ENCODE measurements at places on chromosomes 11 and 22. TPM values are rescaled to one million over a fixed set of nuclear protein-coding genes. Genes with fewer than 3 reads are reported as not detected.

- peaks cover 40% of the 10 kb centered on the region for H3K27me3 ChIP-seq
- no peaks in the 10 kb centered on the region for H3K4me1 ChIP-seq
- no peak overlapping the region for H3K4me3 ChIP-seq
- DNase-seq, result no peak
Observed at GRCh38 chr11:120128392-120129119, 9.4 kb downstream of the TRIM29 start.

GRCh38 chr22:25746012-25746373 is 4.0 kb downstream of the MYO18B start:
- no peak overlapping the region for H3K4me3 ChIP-seq
- no peaks in the 10 kb centered on the region for H3K36me3 ChIP-seq
- no peak for DNase-seq
- H3K4me1 ChIP-seq, result no peaks in the 10 kb centered on the region
- no peak overlapping the region for H3K27ac ChIP-seq

DNA sequence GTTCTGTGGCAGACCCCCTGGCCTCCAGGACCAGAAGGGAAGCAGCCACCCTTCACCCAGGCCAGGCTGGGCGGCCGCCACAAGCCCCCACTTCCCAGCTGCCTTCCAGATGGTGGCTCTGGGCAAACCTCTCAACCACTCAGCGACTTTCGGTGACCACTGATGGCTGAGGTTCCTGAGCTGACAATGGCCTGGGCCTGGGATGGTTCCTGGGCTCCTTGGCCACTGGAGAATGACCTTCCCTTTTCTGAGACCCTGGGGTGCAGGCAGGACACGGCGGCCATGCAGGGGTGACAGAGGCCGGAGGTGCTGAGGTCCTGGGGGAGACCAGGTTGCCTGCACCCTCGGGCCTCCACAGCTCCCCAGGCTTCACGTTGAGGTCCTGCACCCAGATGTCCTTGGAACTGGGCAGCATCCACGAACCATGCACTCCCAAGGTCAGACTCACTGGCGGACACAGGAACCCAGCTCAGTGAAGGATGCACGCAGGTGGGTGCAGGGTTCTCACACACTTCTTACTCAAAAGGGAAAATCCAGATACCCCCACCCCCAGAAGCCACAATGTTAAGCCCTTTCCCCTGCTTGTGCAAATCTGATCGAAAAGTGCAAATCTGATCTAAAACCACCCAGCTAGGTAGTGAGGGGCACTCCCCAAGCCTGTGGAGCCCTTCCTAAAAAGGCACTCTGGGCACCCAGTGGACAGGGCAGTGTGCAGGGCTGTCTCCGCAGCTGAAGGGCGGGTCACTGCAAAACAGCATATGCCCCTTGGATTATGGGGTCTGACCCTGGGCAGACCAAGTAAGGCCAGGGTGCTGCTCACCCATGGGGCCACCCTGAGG is 13.9 kb upstream of the PHLDA2 start:
- peaks cover 20% of the 10 kb centered on the region for H3K36me3 ChIP-seq
- no peaks in the 10 kb centered on the region for H3K4me1 ChIP-seq
- H3K4me3 ChIP-seq, result no peak overlapping the region
- H3K27me3 ChIP-seq, result no peaks in the 10 kb centered on the region

PAFAH1B2 gene
- total RNA-seq, result 121 TPM

- peaks cover 2% of the 10 kb centered on the region for H3K27me3 ChIP-seq
- H3K36me3 ChIP-seq, result no peaks in the 10 kb centered on the region
- no peak for DNase-seq
- peaks cover 8% of the 10 kb centered on the region for H3K4me1 ChIP-seq
- H3K4me3 ChIP-seq, result no peak overlapping the region
- no peak overlapping the region for H3K27ac ChIP-seq
Observed at GRCh38 chr11:62401356-62401755, 17.5 kb upstream of the SCGB1A1 start.

DNA sequence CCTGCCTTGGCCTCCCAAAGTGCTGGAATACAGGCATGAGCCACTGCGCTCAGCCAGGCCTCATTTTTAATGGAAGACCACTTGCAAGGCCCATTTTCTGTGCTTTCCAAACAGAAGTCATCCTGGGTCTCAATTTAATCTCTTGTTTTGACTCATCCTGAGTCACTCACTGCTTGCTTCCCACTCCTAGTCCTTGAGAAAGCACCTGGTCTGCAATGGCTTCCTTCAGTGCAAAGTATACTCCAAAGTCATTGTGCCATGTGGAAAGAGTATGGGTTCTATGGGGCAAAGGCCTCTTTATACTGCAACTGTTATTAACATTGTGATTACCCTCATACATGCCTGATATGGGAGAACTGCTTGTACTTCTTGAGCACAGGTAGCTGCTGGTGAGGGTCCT is 18.3 kb upstream of the SLC5A1 start:
- no peak overlapping the region for H3K4me3 ChIP-seq
- peaks cover 2% of the 10 kb centered on the region for H3K4me1 ChIP-seq
- H3K27ac ChIP-seq, result no peak overlapping the region
- DNase-seq, result no peak
- H3K27me3 ChIP-seq, result no peaks in the 10 kb centered on the region

- H3K27me3 ChIP-seq, result peaks cover 19% of the 10 kb centered on the region
- H3K4me1 ChIP-seq, result peaks cover 21% of the 10 kb centered on the region
- H3K4me3 ChIP-seq, result peak overlapping the region; percentile 69
- peaks cover 8% of the 10 kb centered on the region for H3K36me3 ChIP-seq
- peak; percentile 35 for DNase-seq
Observed at GRCh38 chr11:111977146-111978027, 40.2 kb downstream of the DIXDC1 start.

POU2AF2 gene
- total RNA-seq, result not detected

OR8D1 gene
- total RNA-seq, result not detected

GRCh38 chr22:19287076-19287707 is 4.3 kb downstream of the CLTCL1 start:
- H3K4me1 ChIP-seq, result peaks cover 12% of the 10 kb centered on the region
- no peaks in the 10 kb centered on the region for H3K36me3 ChIP-seq
- DNase-seq, result no peak

LIF gene
- total RNA-seq, result 2.3 TPM

DNA sequence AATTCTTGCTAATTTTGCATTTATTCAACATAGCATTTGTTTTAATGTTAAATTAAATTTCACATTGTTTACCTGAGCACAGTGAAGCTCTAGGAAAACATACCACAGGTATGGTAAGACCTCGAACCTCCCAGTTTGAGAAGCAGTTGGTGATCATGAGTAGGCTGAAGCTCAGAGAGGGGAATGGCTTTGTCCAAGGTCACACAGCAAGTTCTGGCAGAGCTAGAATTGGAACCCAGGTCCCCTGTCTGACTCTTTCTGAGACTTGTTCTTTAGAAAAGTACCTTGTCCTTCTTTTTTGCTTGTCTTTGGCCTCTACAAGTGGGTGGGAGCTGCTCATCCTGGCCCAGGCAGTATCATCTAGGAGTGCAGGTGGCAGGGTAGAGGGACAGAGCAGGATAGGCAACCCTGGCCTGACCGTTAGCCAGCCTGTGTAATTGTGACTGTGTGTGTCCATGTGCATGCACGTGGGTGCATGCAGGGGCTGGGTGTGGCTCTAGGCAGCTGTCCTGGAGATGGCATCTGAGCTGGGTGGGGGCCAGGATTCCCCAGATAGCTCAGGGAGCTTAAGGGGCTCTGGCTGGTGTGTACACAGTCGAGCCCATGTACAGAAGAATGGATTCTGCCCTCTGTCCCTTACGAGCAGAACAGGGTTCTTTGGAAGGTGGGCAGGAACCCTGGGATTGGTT is 21.6 kb downstream of the PHLDB1 start:
- H3K27ac ChIP-seq, result no peak overlapping the region
- H3K4me3 ChIP-seq, result no peak overlapping the region
- H3K36me3 ChIP-seq, result peaks cover 16% of the 10 kb centered on the region
- no peaks in the 10 kb centered on the region for H3K27me3 ChIP-seq
- DNase-seq, result no peak
- peaks cover 2% of the 10 kb centered on the region for H3K4me1 ChIP-seq

BRSK2 gene
- 53.2 TPM for total RNA-seq

PLEKHB1 gene
- 117 TPM for total RNA-seq

ADM2 gene
- total RNA-seq, result 3.2 TPM

- no peak for DNase-seq
- H3K27me3 ChIP-seq, result peaks cover 16% of the 10 kb centered on the region
- no peak overlapping the region for H3K27ac ChIP-seq
- peaks cover 9% of the 10 kb centered on the region for H3K4me1 ChIP-seq
- H3K36me3 ChIP-seq, result no peaks in the 10 kb centered on the region
Observed at GRCh38 chr11:113504586-113504985, 29.4 kb upstream of the DRD2 start.

GRCh38 chr11:68441466-68442230 is 18.9 kb upstream of the PPP6R3 start:
- no peaks in the 10 kb centered on the region for H3K27me3 ChIP-seq
- no peak for DNase-seq
- H3K4me1 ChIP-seq, result no peaks in the 10 kb centered on the region

SLC35F2 gene
- total RNA-seq, result 17.5 TPM

PANX3 gene
- not detected for total RNA-seq

DNA sequence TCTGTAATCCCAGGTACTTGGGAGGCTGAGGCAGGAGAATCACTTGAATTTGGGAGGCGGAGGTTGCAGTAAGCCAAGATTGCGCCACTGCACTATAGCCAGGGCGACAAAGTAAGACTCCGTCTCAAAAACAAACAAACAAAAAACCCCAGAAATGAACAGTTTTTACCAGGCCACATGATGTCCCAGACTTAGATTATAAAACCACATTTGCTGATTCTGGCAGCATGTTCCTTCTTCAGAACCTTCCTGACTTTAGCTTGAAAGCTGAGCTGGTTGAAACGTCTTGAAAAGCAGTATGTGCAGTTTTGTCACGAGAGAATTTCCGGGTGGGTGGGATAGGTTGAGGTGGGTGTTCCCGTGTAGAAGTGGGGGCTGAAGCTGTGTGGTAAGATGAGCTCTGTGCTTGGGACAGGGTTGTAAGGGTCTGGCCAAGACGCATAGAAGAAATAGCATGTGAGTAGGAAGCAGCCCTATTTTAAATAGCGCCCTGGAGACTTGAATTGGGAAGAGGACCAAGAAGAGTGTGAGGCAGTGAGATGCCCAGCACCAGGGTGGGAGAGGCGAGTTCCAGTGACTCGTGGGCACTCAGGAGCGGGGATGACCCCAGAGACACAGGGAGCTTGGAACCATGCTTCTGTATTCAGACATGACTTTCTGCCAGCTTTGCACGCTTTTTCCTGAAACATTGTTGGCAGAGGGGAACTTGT is 7.6 kb downstream of the AP2A2 start:
- H3K4me1 ChIP-seq, result peaks cover 18% of the 10 kb centered on the region
- peak overlapping the region; percentile 62 for H3K27ac ChIP-seq

GRCh38 chr11:35363854-35364780 is 55.2 kb downstream of the SLC1A2 start:
- no peak for DNase-seq
- H3K4me1 ChIP-seq, result no peaks in the 10 kb centered on the region
- no peak overlapping the region for H3K27ac ChIP-seq
- H3K27me3 ChIP-seq, result peaks cover 16% of the 10 kb centered on the region
- no peak overlapping the region for H3K4me3 ChIP-seq
- H3K36me3 ChIP-seq, result no peaks in the 10 kb centered on the region

DNA sequence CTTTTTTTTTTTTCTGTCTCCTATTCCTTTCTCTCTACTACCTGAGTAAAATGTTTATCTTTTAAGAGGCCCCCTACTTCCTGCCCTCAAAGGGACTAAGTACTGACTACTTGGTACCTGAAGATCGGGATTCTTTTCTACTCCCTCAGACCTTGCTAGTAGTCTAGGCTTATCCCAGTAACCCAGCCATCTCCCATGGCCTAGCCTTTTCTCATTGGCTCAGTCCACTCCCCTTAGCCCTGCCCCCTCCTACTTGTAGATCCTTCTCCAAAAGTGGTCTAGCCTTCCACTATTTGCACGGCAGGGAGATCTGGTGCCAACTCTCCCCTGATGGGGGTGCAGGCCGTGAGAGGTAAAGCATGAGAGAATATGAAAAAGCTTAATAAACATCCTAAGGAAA is 133.7 kb downstream of the RCN1 start:
- no peak for DNase-seq
- no peak overlapping the region for H3K4me3 ChIP-seq
- H3K27me3 ChIP-seq, result peaks cover 26% of the 10 kb centered on the region
- H3K36me3 ChIP-seq, result no peaks in the 10 kb centered on the region
- H3K4me1 ChIP-seq, result no peaks in the 10 kb centered on the region

DNA sequence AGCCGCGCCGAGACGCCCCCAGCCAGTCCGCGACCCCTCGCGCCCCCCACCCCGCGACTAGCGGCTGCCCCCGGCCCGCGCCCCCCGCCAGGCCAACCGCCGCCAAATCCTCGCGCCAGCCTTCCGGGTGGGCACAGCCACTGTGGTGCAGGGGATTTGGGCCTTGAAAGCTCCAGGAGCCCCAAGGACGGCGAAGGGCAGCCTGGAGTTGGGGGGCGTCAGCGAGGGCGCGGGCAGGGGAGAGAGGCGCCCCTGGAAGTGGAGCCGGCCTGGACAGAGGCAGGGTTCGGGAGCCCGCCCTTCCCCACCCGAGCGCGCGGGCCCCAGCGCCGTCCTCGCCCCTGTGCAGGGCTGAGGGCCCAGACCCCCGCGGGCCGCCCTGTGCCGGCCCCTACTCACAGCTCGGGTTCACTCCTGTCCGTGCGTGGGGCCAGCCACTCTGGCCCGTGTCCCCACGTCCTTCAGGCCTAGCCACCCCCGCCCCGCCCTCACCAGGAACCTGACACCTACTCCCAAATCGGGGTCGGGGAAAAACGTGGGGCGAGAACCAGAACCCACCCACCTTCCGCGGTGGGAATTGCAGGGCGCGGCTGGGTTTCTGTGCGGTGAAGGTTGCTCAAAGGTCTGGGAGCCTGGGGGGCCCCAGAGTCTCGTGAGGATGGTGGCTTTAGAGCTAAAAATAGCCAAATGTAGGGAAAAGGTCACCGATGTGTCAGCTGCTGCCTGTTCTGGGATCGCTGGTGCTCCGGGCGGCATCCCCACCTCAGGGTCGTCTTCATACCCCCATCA is at the start of gene CPT1B:
TSS of gene CPT1B (minus strand) at position 441 of the 789 bp plus-strand sequence. CDS start 512 bp downstream, outside the sequence.
- H3K27ac ChIP-seq, result no peak within 1 kb of the TSS
- DNase-seq, result no peak
- peaks cover 3% of the 10 kb centered on the region for H3K36me3 ChIP-seq
- no peaks in the 10 kb centered on the region for H3K27me3 ChIP-seq
- H3K4me1 ChIP-seq, result no peaks in the 10 kb centered on the region

DCDC1 gene
- total RNA-seq, result 7.3 TPM

DNA sequence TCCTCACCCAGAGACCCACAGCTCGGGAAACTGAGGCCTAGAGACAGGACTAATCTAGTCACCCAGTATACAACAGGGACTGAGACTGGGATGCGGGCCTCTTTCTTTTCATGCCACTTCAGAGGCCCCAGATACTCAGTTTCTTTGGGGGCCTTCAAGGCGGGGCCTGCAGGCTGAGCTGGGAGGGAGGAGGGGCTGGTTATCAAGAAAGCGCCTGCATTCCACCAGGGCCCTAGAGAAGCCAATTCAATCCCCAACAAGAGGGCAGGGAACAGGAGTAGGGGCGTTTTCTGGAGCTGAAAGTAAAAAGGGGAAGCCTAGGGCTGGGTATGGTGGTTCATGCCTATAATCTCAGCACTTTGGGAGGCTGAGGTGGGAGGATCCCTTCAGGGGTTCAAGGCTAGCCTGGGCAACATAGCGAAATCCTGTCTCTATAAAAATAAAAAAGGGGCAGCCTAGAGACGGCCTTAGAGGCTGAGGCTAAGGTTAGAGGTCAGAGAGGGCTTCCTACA is 1.6 kb downstream of the ATG2A start:
- peak overlapping the region; percentile 76 for H3K4me3 ChIP-seq
- H3K27me3 ChIP-seq, result no peaks in the 10 kb centered on the region
- peaks cover 18% of the 10 kb centered on the region for H3K4me1 ChIP-seq
- H3K36me3 ChIP-seq, result peaks cover 2% of the 10 kb centered on the region

- no peaks in the 10 kb centered on the region for H3K4me1 ChIP-seq
- H3K36me3 ChIP-seq, result peaks cover 5% of the 10 kb centered on the region
- H3K4me3 ChIP-seq, result no peak overlapping the region
- DNase-seq, result no peak
- H3K27me3 ChIP-seq, result no peaks in the 10 kb centered on the region
Observed at GRCh38 chr11:6268820-6269219, 9.2 kb downstream of the CCKBR start.

- no peak for DNase-seq
- no peak overlapping the region for H3K27ac ChIP-seq
- no peaks in the 10 kb centered on the region for H3K36me3 ChIP-seq
- H3K4me3 ChIP-seq, result no peak overlapping the region
Observed at GRCh38 chr11:114847306-114847975, 169.1 kb downstream of the NXPE2 start.

Data from progenitor cell of endocrine pancreas (in vitro differentiated cells).